Small intestine (tissue), 16 donors: ENCODE measurements at places on chromosomes 2 and 18.

GRCh38 chr2:40160751-40161218 lies 291.1 kb downstream of the SLC8A1 start:
- peak; percentile 6 for DNase-seq

- DNase-seq: no peak
These were observed 273.5 kb downstream of the CALCRL start for GRCh38 chr2:187174582-187174981.

DNA sequence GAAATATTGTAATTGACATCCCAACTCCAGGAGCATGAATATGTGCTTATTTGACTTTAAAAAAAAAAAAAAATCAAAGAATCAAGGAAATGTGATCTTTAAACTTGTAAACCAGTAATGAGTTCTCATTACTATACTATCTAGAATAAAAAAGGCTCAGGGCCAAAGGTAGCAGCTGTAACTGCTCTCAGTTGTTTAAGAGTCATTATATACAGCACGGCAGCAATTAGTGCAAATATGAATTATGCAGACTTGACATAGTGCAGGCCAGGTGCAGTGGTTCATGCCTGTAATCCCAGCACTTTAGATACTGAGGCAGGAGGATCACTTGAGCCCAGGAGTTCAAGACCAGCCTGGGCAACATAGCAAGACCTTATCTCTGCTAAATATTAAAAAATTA lies 125.7 kb upstream of the TTC39C start:
- peak; percentile 72 for DNase-seq

DNA sequence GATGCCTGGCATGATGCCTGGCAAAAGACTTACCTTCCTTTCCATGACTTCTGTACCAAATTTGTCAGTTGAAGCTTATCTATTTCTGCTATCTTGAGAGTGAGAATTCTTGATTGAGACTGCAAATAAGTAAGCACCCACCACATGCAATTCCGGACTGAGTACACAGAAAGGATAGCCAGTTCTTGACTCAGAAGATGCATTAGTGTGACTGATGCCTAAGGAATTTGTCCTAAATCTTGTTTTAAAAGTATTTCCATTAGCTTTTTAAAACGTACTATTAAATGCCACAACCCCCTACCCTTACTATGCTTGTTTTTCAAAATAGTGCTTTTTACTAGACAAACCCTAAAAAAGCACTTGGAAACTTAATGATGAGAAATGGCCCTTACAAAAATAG lies 545 bp downstream of the MPP4 start:
- no peak for DNase-seq

DNA sequence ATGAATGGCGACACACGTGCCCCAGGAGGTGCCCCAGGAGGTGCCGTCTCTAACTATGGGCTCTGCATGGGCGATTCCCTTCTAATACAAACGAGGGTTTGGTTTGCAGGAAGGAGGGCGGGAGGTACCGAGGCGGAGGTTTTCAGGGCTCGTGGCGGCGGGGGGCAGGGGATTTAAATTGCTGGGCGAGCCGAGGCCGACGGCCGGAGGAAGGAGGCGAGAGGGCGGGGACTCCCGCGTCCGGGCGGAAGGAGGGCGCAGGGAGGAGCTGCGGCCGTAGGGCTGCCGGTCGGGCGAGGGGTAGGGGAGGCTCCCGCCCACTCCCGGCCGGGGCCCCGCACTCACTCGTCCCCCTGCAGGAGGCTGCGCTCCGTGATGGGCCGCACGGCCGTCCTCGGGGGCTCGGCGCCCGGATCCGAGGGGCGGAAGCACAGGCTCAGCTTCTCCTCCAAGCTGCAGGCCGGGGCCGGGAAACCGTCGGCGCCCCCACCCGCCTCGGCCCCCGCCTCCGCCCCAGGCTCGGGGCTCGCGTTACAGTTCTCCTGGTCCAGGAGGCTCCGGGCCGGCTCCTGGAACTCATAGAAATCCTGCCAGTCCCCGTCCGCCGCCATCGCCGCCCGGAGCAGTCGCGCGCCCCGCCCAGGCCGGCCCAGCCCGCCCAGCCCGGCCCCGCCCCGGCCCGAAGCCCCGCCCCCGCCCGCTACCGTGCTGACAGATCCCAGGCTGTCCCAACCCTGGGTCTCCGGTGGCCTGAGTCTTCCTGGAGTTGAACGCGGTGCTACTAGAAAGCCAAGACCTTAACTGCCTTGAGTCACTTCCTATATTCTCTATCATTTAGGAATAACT lies at the start of gene FEZ2:
TSS of gene FEZ2 (minus strand) at position 637 of the 846 bp plus-strand sequence. CDS start at position 611, 26 bp downstream.
- DNase-seq: peak; percentile 89

DNA sequence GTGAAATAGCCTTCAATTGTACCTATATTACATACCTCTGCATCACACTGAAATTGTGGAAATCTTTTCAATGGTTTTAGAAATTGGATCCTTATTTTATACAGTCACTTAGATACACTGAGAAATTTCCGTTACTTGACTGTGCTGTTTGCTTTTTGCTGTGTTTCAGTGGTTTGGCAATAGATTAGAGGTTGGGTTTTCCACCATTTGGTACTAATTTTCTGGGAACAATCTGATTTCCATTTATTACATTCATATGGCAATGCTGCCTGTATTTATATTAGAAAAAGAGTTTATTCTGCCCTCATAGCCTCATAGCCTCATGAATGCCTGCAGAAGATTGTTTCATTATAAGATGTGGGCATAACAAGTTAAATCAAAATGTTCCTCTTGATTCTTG lies 285.0 kb downstream of the GULP1 start:
- DNase-seq: no peak

DNA sequence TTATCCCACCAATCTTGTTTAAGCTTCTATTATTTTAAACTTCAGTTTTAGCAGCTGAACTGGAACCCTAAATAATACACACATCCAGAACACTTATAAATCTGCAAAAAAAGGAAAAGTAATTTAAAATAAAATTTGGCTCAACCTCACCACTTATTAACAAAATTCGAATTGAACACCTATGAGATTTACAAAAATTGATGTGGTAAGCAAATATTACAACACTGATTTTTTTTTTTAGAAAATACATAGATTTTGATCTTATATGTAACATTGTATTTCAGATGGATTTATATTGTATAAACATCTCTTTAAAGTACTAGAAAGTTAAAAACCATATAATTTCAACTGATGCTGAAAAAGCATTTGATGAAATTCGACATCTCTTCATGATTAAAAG lies 81.3 kb upstream of the DYNAP start:
- no peak for DNase-seq

- no peak for DNase-seq
These were observed 212.6 kb downstream of the SH3RF3 start for GRCh38 chr2:109341355-109342255.
